Kidney tubule cell (primary cell): ENCODE measurements at places on chromosomes 13 and 19.

DNA sequence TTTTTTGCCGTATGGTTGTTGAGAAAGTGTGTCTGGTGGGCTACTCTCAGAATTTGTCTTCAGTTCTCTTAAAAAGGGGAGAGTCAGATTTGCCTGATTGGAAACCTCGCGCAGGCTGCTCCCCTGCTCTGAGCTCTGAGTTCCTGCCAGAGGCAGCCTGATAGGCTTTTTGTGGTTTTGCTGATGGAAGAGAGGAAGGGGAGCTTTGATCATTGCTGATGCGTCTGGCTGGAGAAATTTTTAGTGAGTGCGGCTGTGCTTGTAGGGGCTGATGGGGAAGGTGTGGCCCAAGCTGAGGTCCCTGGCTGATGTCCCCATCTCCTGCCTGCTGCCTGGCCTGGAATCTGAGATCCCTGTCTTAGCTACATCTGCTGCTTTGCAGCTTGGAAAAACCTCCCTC lies 2.8 kb downstream of the CHST8 start:
- DNase-seq, result no peak

DNA sequence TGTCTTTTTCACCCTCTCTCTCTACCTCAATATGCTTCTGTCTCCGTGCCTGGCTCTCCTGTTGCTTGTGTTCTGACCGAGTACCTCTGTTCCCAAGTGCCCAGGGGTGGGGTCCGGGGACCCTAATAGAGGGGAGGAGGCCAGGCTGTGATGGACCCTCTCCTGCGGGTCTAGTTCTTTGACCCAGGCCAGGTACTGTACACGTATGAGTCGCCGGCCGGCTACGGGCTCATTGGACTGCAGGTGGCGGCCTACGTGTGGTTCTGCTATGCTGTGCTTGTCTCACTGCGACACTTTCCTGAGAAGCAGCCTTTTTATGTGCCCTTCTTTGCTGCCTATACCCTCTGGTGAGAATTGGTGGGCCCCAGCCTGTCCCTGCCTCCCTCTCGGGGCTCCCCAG lies 4.4 kb downstream of the TMEM145 start:
- DNase-seq, result no peak

GRCh38 chr19:38852231-38853044 lies 2.7 kb upstream of the HNRNPL start:
- DNase-seq, result peak; percentile 87

GRCh38 chr19:46878613-46879375 lies 18.0 kb downstream of the ARHGAP35 start:
- peak; percentile 89 for DNase-seq

GRCh38 chr13:73173279-73173811 lies 114.5 kb downstream of the KLF5 start:
- no peak for DNase-seq

GRCh38 chr13:30394751-30395191 lies 27.5 kb upstream of the UBE2L5 start:
- DNase-seq, result no peak

DNA sequence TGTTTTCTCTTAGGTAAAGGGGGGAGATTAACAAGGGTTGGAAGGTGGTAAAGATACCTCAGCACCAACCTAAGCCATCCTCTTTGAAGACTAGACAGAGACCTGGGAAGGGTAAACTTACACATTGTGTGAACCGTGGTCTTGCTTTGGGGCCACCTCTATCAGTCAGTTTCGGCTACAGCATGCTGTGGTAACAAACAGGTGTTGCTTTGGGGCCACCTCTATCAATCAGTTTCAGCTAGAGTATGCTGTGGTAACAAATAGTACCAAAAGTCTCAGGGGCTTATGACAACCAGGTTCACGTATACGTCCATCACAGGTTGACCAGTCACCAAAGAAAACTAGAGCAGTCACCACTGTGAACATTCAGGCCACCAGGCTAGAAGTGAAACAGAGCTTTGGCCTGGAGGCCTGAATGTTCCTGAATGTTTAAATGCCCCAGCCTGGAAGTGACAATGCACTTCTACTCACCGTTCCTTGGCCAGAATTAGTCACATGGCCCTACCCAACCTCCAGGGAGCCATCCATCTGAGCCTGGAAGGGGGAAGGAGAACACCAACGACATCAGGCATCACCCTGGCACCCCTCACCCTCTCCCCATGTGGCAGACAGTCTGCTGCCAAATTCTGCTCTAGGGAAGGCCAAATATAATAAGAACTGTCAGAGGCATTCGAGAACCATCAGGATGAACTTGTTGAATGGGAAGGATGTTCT lies 3.8 kb downstream of the FXYD7 start:
- DNase-seq, result no peak

DNA sequence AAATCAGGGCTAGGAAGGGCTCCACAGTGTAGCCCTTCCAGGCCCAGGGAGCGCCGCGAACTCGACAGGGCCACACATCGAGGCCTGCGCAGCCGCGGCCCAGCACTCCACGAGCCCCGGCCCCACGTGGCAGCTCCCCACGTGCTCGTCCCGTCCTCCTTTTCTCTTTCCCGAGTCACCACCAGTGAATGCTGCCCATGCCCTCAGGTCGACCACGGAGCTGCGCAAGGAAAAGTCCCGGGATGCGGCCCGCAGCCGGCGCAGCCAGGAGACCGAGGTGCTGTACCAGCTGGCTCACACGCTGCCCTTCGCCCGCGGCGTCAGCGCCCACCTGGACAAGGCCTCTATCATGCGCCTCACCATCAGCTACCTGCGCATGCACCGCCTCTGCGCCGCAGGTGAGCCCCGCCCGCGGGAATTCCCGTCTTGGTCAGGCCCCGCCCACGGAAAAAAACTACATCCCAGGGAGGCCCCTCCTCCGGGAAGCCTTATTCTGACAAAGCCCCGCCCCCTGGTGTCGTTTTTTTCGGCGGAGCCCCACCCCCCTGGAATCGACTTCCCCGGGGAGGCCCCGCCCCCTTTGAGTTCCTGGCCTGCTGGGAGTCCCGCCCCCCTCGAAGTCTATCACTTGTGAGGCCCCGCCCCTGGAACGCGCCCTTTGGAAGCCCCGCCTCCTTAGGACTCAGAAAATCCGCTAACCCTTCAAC lies 7.0 kb downstream of the HIF3A start:
- DNase-seq, result peak; percentile 39

GRCh38 chr19:7098701-7099596 lies 29.4 kb downstream of the ZNF557 start:
- peak; percentile 95 for DNase-seq

- DNase-seq, result no peak
Measured at GRCh38 chr19:44278181-44278690, 18.6 kb downstream of the ZNF233 start.

DNA sequence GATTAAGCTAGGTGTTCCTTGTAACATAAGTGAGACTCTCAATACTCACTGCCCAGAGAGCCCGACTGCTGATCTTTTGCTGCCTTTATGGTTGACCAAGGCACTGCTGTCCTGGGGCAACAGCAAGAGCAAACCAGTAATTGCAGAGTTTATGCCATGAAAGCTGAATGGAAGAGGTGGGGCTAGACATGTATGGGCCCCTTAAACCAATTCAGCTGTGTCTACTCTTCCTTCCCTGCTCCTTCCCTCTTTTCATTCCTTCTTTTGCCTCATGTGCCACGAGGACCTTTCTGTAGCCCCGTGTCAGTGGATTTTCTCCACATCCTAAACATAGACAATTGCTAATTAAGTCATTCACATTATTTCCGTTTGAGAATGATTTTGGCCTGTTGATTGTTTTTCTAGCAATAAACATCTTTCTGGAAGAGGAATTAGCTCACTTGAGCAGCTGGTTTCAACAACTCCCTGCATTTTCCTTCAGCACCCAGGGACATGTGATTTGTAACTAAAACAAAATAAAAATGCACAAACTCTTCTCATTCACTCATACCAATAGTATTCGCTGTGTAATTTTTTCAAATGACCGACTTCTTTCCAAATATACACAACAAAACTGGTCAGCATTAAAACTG lies 40.5 kb downstream of the RAP2A start:
- no peak for DNase-seq
